ENCODE measurements at places on chromosomes 11 and 22. TPM values are rescaled to one million over a fixed set of nuclear protein-coding genes. Genes with fewer than 3 reads are reported as not detected.
A peak's percentile ranks its signal among the peaks of the same experiment; 100 is the strongest.

Gene PHF21B
- 90.6 TPM for total RNA-seq

- H3K4me1 ChIP-seq: peaks cover 16% of the 10 kb centered on the region
- no peak for DNase-seq
- H3K27ac ChIP-seq: no peak overlapping the region
Observed at GRCh38 chr11:60928563-60929001, 4.3 kb downstream of the TMEM132A start.

- peaks cover 29% of the 10 kb centered on the region for H3K36me3 ChIP-seq
- H3K4me1 ChIP-seq: peaks cover 53% of the 10 kb centered on the region
Observed at GRCh38 chr11:68692115-68692514, 7.8 kb downstream of the GAL start.

DNA sequence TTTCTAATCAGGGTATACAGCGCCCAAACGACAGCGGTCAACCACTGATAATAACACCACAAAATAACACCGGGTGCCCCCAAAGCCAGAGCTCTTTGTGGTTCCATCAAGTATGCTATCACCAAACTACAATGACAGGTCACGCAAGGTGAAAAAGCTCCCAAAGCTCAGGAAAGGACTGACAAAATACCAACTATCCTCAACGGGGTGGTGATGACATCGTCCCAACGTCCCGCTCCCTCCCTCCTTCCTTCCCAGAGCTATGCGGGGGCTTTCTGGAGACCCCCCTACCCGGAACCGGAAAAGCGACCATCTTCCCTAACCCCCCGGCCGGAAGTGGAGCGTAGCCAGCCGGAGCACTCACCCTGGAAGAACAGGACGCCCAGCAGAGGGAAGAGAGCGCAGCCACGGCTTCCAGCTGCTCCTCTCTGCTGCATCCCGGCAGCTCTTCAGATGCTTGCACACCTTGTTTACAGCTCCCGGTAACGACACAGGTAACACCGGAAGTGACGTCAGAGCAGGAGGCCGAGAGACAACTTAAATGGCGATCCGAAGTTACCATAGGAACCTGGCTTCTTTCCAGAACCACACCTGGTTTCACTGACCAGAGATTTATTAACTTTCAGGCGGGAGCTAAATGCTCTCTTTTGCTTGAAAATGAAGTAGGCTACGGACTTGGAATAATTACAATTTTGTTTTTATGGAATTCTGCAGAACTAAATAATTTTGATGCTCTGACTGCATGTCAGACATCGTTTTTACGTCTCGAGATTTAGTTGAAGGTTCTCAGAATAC, at the start of gene MPZL3:
Gene MPZL3, minus strand, starts transcription at position 508 of the 795 bp plus-strand sequence. Its CDS starts 71 bp downstream, at position 437.
- peaks cover 88% of the 10 kb centered on the region for H3K27me3 ChIP-seq
- peaks cover 9% of the 10 kb centered on the region for H3K4me1 ChIP-seq
- H3K27ac ChIP-seq: peak within 1 kb of the TSS; percentile 99
- peak within 1 kb of the TSS; percentile 86 for H3K4me3 ChIP-seq
- no peaks in the 10 kb centered on the region for H3K36me3 ChIP-seq
- peak; percentile 76 for DNase-seq

Gene OR2D3
- not detected for total RNA-seq

DNA sequence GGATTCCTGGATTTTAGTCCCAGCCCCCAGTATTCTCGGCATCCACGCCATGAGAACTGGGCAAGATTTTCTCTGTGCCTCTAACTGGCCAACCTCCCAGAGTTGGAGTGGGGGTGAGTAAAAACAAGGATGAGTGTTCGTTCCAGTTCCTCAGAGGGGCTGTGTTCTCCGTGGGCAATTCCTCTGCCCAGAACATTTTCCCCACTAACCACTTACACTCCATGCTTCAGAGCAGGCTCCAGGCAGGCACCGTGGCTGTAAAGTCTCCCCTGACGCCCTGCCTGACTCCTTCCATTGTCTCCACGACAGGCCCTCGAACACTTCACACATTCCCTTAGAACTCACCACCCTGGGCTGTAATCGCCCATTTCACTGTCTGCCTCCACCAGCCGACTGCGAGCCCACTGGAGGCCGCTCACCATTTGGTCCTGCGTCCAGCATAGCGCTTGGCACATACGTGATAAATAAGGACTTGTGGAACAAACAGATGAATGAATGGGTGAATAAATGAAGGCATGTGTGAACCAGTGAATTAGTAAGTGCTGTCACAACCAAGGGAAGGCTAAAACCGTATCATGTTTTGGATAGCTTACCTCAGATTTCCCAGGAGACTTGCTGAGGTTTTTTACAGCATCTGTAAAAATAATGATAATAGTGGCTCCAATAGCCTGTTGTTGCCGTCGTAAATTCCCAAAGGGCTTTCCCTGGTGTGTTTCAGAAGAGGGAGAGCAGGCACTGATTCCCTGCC, 6.1 kb downstream of the APLNR start:
- no peak for DNase-seq
- no peak overlapping the region for H3K4me3 ChIP-seq
- H3K27me3 ChIP-seq: peaks cover 25% of the 10 kb centered on the region
- H3K4me1 ChIP-seq: peaks cover 22% of the 10 kb centered on the region

DNA sequence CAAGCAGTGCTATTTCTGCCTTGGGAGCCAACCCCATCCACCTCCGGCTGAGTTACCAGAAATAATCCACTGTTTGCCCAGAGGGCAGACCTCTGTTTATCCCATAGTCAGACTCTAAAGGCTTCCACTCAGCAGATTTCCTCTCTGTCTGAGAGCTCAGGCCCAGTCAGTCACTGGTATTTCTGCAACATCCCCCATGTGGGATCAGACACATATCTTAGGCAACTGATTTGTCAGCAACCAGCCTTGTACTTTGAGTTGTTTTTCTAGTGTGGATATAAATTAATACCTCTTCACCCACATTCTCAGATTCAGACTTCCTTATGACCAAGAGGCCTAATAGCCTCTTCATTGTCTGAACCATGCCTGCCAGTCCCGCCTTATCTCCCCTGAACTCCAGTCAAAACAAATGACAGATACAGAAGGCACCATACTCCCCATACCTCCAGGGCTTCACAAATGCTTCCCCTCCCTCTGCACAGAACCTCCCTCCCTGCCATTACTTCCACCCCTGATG, 193.6 kb downstream of the FAM76B start:
- H3K27me3 ChIP-seq: no peaks in the 10 kb centered on the region
- DNase-seq: no peak
- H3K4me3 ChIP-seq: no peak overlapping the region

DNA sequence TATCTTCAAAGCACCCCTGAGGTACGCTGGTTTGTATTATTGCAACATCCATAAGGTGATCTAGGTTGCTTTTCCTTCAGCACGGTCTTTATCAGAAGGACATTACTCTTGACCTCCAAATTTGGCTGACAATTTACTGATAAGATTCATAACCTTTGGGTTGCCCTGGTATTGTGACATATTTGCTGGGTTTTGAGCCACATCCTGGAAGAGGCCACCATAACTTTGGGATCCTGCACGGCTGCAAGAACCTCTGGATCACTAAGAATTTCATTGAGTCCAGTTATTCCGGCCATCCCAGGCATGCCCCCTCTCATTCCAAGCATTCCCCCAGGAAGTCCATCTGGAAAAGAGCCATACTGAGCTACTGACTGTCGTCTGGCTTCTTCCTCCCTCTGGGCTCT, 6.5 kb upstream of the PLET1 start:
- no peak overlapping the region for H3K4me3 ChIP-seq
- no peak overlapping the region for H3K27ac ChIP-seq
- peaks cover 7% of the 10 kb centered on the region for H3K4me1 ChIP-seq
- H3K27me3 ChIP-seq: no peaks in the 10 kb centered on the region

Gene SFI1
- total RNA-seq: 37.9 TPM

DNA sequence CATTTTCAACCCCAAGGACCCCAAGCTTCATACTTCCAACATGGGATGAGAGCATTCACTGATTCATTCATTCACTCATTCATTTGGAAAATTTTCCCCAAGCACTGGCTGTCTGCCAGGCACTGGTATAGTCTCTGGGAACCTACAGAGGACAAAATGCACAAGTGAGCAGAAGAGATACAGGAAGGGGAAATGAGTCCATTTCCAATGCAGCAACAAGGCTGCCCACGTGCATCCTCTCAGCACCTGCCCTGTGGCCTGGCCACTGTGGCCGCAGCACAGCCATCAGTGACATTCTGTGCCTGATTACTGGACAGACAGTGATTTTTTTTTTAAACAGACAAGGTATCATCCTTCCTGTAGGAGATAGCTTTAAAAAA, 96.0 kb upstream of the PITPNB start:
- H3K36me3 ChIP-seq: no peaks in the 10 kb centered on the region
- no peak for DNase-seq
- H3K4me3 ChIP-seq: no peak overlapping the region
- H3K27me3 ChIP-seq: no peaks in the 10 kb centered on the region
